ENCODE measurements at places on chromosomes 7 and 10.

- no peak for DNase-seq
Observed at GRCh38 chr10:23341004-23341403, 3.6 kb downstream of the C10orf67 start.

GRCh38 chr10:132942101-132943057 is at the start of gene CFAP46:
Gene CFAP46 (minus strand): TSS chr10:132942570. CDS start chr10:132942484, 86 bp downstream.
- no peak for DNase-seq

GRCh38 chr10:102342958-102343357 is 52.5 kb upstream of the NFKB2 start:
- DNase-seq = no peak

DNA sequence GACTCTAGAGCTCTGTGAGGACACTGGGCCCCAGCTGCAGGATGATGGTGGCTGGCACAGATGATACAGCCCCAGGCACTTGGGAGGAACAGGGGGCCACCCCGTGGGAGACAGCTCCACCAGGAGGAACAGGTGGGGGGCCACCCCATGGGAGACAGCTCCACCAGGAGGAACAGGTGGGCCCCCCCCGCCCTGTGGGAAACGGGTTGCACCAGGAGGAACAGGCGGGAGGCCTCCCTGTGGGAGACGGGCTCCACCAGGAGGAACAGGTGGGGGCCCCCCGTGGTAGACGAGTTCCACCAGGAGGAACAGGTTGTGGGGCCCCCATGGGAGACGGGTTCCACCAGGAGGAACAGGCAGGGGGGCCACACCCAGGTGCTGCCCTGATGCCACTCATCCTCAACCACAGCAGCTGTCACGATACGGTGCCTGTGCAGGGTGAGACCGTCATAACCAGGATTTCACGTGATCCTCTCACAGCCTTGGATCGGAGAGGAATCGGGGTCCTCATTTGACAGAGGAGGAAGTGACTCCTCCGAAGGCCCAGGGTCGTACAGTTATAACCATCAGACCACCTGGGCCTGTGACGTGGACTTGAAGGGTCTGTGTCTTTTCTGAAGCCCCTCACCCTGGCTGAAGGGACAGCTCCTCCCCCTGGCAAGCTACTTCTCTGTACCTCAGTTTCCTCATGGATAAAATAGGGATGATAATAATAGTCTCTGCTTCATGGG is 49.2 kb upstream of the NANOS1 start:
- DNase-seq = no peak

DNA sequence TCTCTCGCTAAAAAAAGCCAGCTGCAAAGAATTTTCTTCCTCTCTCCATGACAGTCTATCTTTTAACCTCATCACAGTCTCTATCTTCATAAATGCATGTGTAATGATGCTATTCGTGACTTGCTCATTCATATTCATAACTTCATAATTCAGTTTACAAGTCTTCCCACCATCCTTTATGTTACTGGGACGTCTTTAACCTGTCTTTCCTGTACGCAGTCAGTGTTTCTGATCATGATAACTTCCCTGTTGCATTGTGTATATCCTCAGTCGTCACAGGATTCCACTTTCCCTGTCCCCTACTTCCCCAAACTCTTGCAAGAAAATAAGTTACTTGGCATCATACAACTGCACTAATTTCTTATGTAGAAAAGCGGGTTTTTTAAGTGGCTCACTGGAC is 165.6 kb upstream of the ASAH2 start:
- no peak for DNase-seq

DNA sequence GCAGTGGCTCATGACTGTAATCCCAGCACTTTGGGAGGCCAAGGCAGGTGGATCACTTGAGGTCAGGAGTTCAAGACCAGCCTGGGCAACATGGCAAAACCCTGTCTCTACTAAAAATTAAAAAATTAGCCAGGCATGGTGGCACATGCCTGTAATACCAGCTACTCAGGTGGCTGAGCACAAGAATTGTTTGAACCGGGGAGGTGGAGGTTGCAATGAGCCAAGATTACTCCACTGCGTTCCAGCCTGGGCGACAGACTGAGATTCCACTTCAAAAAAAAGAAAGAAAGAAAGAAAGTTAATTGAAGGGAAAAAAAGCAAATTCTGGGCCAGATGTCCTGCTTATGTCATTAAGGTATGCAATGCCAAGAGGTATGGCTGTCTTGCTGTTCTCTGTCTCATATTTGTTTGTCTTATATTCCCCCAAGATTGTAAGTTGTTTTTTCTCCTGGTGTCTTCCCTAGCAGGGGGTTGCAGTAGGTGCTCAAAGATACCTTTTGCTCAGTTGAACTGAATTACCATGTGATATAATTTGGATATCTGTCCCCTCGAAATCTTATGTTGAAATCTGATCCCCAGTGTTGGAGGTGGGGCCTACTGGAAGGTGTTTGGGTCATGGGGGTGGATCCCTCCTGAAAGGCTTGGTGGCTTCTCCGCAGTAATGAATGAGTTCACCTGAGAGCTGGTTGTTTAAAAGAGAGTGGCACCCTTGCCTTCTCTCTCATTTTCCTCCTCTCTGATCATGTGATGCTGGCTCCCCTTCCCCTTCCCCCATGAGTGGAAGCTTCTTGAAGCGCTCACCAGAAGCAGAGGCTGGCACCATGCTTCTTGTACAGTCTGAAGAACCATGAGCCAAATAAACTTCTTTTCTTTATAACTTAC is 60.9 kb downstream of the MYOF start:
- DNase-seq = no peak

GRCh38 chr10:120039046-120039445 is 146.5 kb downstream of the SEC23IP start:
- no peak for DNase-seq

GRCh38 chr10:118543714-118544400 is 51.6 kb downstream of the PRLHR start:
- DNase-seq = no peak

GRCh38 chr10:33114451-33114952 is 156.5 kb upstream of the ITGB1 start:
- DNase-seq = no peak

DNA sequence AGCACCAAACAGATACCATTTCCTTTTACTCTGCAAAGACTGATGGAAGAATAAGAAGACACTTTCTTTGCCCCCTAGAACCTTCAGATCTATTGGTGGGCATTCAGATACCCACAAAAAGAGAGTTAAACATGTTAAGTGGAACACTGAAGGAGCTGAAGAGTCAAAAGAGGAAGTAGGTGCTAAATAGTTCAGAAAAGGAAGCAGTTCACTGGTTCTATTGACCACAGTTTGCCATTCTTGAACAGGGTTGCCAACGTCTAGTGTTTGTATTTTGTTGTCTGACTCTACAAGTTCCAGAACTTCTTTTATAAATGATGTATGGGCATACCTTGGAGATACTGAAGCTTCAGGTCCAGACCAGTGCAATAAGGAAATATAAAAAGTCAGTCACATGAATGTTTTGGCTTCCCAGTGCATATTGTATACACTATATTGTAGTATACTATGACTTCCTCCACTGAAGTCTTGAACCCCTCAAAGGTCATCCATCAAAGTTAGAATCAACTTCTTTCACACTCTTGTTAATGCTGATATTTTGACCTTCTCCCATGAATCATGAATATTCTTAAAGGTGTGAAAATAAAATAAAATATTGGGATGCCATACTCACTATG is 47.5 kb upstream of the AGR3 start:
- peak; percentile 72 for DNase-seq

DNA sequence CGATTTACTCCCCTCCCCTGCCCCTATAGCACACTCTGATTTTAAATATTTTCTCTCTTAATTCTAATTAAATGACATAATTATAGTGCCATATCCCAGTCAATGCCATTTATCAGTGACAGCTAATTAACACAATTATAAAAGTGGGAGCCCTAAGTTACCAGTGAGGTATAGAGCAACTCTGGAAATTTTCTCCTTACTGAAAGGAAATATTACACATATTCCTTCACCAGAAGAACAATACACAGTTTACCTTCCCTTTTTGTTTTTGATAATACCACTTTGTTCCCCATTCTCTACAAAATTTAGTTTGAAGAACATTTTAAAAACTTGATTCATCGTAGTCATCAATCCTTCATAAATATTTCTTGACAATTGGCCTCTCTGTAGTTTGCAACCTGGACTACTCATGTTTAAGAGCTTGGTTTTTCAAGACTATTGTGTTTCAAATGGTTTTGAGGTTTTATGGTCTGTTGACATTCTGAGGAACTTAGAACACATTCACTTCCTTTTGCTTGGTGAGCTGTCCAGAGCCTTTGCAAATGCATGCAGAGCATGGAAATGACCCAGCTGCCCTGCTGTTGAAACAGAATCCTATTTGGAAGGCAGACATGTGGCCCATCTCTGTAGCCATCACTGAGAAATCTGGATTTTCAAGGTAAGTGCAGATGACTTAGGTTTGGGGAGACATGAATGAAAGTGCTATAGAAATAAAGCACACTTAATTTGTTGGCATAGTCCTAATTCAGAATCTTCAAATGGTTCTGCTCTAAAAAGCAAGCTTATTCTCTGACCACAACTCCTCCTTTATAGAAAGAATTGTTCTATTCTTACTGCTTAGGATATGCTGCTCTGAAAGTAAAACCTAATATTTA is at the start of gene GPR141:
TSS of gene GPR141 (plus strand) at position 521 of the 875 bp plus-strand sequence. CDS start 56,628 bp downstream, outside the sequence.
- DNase-seq = peak; percentile 91

DNA sequence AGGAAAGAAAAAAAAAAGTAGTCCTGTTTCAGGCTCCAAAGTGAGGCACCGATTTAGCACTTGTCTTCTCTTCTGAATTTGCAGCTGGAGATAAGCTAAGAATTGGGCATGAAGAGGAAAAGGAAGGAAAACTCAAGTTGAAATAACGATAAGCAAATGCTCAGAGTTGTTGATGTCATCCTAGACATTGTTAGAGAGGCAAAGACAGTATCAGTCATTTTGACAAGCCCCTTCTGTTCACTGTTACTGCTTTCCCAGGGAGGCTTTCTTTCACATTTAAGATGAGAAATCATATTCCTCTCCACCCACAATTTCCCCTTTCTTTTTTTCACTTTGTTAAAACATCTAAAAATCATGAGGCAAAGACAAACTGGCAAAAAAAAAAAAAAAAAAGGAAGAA is 41.8 kb downstream of the SORCS1 start:
- DNase-seq = no peak

DNA sequence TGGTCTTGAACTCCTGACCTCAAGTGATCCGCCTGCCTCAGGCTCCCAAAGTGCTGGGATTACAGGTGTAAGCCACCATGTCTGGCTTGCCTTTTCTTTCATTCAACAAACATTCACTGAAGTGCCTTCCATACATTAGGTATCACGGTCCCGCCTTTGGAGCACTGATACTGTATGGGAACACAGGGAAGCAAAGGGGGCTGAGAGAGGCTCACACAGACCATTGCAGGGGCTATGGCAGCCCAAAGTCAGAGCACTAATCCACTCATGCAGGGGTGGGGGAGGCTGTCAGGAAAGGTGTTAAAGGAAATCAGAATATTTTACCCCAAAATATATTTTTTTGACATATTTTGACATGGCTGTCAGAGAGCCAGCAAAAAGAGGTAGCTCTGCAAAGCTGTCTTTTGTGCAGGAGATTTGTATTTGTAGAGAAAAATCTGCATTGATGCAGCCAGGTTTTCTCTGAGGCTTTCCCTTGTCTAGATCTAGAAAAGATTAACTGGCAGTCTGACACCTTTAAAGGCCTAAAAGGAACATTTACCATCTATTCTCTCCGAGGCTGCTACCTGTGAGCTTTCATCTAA is 42.0 kb upstream of the PDLIM1 start:
- DNase-seq = no peak

GRCh38 chr10:454860-455259 is 234.6 kb downstream of the DIP2C start:
- no peak for DNase-seq

DNA sequence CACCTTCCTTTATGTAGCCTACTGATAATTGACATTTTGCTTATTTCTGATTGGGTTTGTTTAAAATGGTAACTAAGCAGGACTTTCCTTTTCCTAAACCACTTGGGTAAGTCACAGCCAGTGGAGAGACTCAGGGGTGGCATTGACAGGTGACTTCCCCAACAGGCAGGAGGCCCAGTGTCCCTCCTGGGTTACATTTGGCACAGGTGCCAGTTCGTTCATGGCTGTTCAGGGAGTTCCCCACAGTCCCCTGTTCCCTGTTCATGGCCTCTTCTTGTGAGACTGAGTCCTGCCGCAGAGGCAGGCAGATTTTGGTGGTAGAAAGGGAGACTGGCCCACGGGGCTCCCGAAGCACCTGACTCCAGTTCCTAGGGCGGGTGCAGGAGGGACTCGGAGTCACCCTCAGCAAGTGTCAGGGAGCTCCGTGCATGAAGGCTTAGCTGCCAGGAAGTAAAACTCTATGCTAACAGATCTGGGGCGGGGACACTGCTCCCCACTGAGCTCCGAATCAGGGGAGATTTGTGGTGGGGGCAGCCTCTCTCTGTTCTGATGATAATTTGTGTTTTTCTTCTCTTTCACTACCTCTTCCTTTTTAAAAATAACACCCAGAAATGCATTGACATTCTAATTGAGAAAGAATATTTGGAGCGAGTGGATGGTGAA is 84.1 kb downstream of the EZH2 start:
- no peak for DNase-seq

- no peak for DNase-seq
Observed at GRCh38 chr10:26359670-26360069, 78.5 kb upstream of the APBB1IP start.

GRCh38 chr10:30759423-30759822 is 129.9 kb upstream of the LYZL2 start:
- no peak for DNase-seq

DNA sequence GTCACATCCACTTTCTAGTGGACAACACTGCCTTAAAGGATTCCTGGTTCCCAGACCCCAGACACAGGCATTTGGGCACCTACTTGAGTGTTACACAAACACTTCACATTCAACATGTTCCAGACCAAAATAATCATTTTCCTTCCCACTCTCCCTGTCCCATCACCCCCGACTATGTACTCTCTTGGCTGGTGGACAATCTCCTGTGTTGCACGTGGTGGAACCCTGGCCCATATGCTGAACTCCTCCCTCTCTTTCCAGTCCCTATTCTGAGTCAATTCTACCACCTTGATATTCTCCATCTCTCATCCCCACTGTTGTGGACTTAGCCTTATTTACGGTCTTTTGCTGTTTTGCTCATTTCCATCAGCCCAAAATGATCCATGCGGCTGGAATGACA is 8.3 kb upstream of the SEPHS1 start:
- DNase-seq = no peak

DNA sequence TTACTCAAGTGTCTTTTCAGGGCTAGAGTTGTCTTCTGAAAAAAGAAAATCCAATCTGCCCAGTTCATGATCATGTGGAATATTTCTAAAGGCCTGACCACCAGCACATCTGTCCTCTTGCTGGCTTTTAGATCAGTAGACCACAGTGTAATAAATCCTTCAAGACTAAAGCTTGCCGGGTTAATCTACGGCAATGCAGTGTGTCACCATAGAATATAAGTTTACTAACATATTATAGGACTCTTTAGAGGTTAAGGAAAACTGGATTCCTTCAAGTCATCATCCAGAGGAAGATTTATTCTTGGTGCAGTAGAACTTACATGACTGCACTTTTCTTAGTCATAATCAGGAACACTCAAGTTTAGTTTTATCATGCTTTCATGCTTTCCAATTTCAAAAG is 349.5 kb downstream of the SEMA3D start:
- DNase-seq = no peak

All from HL-60 (cell line).